ENCODE measurements at places on chromosomes 3 and 15.

DNA sequence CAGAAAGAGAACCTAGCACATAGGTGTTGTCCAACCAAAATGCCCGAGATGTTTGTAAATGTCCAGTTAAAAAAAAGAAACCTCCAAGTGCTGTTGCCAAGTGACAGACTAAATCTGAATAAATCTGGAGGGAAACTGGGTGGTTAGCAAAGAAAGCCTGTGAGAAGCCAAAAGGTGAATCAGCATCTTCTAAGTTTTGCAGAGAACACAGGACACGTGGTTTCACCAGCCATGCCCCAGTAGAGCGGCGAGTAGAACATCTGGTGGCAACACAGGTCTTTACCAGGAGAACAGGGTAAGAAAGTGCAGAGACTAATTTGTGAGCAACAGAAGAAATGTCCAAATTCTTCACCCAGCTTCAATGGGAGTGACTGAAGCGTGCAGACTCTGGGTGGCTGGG is 986.0 kb downstream of the ROBO2 start:
- no peak for DNase-seq

GRCh38 chr15:31272558-31273257 is 53.9 kb upstream of the KLF13 start:
- DNase-seq = peak; percentile 36

GRCh38 chr15:39885099-39885777 is 34.8 kb downstream of the GPR176 start:
- no peak for DNase-seq

- DNase-seq = no peak
Observed at GRCh38 chr3:25748189-25748588, 35.1 kb downstream of the NGLY1 start.

DNA sequence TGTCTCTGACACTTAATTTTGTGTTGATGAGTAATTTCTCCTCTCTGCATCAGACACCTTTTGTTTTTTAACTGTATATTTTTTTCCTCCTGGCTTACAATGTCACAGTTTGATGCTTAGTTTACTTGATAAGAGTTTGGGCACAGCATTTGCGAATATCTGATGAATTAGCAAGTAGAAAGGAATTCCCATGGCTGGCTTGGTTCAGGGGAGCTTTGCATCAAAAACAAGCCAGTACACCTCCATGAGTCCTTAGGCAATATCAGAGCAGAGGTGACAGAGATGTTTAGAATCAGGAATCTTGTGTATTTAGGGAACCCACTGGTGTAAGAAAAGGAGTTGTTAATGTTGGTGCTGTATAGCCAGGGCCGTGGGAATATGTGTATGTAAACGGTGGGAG is 9.3 kb downstream of the ARHGEF26 start:
- DNase-seq = no peak

All from common myeloid progenitor, CD34-positive (primary cell).